Liver (tissue), 10 donors: ENCODE measurements at places on chromosomes 7 and 10. TPM values are rescaled to one million over a fixed set of nuclear protein-coding genes. Genes with fewer than 3 reads are reported as not detected.
A peak's percentile ranks its signal among the peaks of the same experiment; 100 is the strongest.

The CDC14C gene
- not detected for total RNA-seq

DNA sequence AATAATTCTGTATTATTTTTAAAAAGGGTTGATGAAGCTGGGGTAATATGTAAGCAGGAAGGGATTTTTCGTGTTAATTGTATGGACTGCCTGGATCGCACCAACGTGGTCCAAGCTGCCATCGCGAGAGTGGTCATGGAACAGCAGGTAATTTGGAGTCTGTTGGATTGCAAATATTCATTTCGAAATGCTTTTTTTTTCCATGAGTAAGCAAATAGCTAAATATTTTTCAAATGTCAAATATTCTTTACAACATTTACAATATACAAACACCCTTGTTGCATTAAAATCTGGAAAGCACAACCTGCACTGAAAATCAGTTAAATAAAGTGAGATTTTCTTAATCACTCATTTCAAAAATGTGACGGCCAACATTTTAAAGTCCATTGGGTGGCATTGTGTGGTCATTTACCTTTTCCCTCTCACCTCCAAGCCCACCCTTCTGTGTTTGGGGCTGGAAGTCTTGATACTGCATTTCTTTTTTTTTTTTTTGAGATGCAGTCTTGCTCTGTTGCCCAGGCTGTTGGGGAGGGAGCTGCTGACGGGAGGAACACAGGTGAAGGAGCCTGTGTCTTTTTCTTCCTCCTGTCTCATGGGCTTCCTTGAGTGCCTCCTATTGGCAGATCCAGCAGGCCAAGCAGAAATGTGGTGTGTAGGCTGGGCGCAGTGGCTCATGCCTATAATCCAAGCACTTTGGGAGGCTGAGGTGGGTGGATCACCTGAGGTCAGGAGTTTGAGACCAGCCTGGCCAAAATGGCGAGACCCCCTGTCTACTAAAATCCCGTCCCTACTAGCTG, 66.1 kb downstream of the MCMBP start:
- H3K27me3 ChIP-seq: no peaks in the 10 kb centered on the region
- H3K27ac ChIP-seq: no peak overlapping the region
- no peak for DNase-seq

DNA sequence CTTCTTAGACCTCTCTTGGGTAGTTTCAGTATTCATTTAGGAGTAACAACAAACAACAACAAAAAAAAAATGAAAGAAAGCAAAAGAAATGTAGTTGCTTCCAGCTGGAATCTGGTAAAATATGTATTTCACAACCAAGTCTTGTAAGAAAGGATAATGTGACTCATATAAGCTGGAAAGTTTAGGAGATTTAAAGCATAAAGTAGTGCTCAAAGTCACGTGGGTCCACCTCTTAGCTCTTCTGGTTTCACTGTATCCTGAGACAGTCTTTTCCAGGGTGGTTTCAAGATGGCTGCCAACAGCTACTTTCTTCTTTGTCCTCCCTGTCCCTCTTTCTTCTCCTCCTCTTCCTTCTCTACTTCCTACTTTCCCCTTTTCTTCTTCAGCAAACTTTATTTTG, 69.5 kb upstream of the CDK13 start:
- H3K36me3 ChIP-seq: no peaks in the 10 kb centered on the region
- no peak overlapping the region for H3K27ac ChIP-seq
- DNase-seq: no peak
- H3K4me1 ChIP-seq: no peaks in the 10 kb centered on the region

The OR13A1 gene
- under 0.01 TPM for total RNA-seq

The GNG11 gene
- total RNA-seq: 4.0 TPM

GRCh38 chr10:102195296-102195870, 30.7 kb upstream of the ELOVL3 start:
- no peaks in the 10 kb centered on the region for H3K36me3 ChIP-seq
- H3K4me3 ChIP-seq: no peak overlapping the region
- no peaks in the 10 kb centered on the region for H3K27me3 ChIP-seq
- no peak overlapping the region for H3K27ac ChIP-seq
- no peaks in the 10 kb centered on the region for H3K4me1 ChIP-seq

DNA sequence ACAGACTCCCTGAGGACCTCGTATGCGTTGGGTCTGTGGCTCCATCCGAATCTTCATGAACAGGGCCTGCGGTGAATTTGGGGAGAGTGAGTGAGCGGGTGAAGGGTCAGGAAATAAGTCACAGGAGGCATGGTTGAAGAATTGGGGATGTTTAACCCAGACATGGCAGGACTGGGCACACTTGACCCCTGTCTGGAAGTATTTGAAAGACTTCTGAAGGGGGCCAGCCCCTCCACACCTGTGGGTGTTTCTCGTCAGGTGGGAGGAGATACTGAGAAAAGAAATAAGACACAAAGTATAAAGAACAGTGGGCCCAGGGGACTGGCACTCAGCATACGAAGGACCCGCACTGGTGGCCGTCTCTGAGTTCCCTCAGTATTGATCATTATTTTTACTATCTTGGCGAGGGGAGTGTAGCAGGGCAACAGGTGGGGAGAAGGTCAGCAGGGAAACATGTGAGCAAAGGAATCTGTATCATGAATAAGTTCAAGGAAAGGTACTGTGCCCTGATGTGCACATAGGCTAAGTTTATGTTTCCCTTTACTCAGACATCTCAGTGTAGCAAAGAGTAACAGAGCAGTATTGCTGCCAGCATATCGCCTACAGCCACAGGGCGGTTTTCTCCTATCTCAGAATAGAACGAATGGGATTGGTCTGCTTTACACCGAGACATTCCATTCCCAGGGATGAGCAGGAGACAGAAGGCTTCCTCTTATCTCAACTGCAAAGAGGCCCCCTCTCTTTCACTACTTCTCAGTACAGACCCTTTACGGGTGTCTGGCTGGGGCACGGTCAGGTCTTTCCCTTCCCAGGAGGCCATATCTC, 38.2 kb upstream of the PFKFB3 start:
- peak overlapping the region; percentile 91 for H3K4me3 ChIP-seq
- peak overlapping the region; percentile 95 for H3K27ac ChIP-seq
- H3K27me3 ChIP-seq: no peaks in the 10 kb centered on the region
- no peaks in the 10 kb centered on the region for H3K36me3 ChIP-seq
- DNase-seq: peak; percentile 45
- H3K4me1 ChIP-seq: peaks cover 14% of the 10 kb centered on the region

The ANK3 gene
- total RNA-seq: 30.0 TPM

The ACTA2 gene
- total RNA-seq: 182 TPM

The KCNIP2 gene
- 0.98 TPM for total RNA-seq

GRCh38 chr10:21406595-21407193, 118.8 kb downstream of the SKIDA1 start:
- no peaks in the 10 kb centered on the region for H3K4me1 ChIP-seq
- no peaks in the 10 kb centered on the region for H3K27me3 ChIP-seq
- no peak overlapping the region for H3K4me3 ChIP-seq
- no peak overlapping the region for H3K27ac ChIP-seq
- no peak for DNase-seq
- no peaks in the 10 kb centered on the region for H3K36me3 ChIP-seq

- no peaks in the 10 kb centered on the region for H3K4me1 ChIP-seq
- no peaks in the 10 kb centered on the region for H3K27me3 ChIP-seq
- no peak overlapping the region for H3K4me3 ChIP-seq
- DNase-seq: no peak
- no peaks in the 10 kb centered on the region for H3K36me3 ChIP-seq
- no peak overlapping the region for H3K27ac ChIP-seq
Observed at GRCh38 chr10:113423981-113424721, 128.7 kb upstream of the HABP2 start.

The AOAH gene
- 7.2 TPM for total RNA-seq

The UROS gene
- 157 TPM for total RNA-seq

- H3K27ac ChIP-seq: no peak overlapping the region
- no peaks in the 10 kb centered on the region for H3K36me3 ChIP-seq
- H3K27me3 ChIP-seq: no peaks in the 10 kb centered on the region
- DNase-seq: peak; percentile 57
- H3K4me3 ChIP-seq: no peak overlapping the region
- peaks cover 7% of the 10 kb centered on the region for H3K4me1 ChIP-seq
Observed at GRCh38 chr7:73715648-73716317, 3.7 kb downstream of the STX1A start.

DNA sequence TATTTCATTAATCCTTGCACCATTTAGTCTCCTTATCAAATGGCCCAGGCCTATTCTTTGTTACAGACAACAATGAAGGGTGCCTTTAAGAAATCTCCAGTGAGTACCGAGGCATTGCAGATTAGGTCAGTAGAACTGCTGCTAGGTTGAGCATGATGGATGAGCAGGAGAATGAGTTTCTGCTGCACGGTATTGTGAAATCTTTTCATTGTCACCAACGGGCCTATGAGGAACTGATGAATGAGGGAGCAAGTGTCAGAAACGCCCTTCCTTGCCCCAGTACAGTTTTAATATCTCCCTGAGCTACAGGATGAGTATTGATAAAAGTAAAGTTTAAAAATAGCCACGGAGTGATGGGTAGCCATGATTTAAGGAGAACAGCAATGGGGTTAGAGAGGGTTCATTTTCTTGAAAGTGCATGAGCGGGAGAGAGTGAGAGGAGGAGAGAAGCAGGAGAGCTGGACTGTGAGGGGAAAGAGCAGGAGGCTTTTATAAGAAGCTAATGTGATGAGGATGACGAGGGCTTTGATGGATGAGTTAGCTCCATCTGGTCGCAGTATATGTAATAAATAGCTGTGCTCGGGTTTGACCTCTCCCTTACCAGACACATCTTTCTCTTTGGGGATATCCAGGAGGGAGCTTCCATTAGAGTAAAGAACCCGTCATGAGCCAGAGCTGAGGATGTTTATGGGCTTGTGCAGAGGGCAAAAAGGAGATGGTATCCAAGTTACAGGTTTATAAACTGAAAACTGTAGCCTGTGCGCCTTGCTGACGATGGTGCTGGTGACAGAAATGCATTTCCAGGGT, 526.1 kb downstream of the LRMDA start:
- no peak for DNase-seq
- H3K4me3 ChIP-seq: no peak overlapping the region
- H3K27ac ChIP-seq: no peak overlapping the region
- H3K27me3 ChIP-seq: no peaks in the 10 kb centered on the region

DNA sequence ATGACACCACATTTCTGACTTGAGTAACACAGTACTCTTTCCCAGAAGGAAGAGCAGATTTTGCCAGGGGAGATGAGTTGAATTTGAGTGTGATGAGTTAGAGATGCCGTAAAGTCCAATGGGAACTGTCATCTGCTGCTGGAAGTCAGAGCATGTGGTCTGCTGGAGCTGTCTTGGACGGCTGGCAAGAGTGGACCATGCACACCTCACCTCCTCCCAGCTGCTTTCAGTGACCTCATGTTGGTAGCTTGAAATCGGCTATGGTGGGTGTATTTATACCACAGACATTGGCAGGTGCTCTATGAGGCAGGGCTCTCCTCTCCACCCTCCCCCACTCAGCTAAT, 82.3 kb downstream of the COL13A1 start:
- no peak overlapping the region for H3K4me3 ChIP-seq
- DNase-seq: no peak
- peaks cover 5% of the 10 kb centered on the region for H3K4me1 ChIP-seq
- no peaks in the 10 kb centered on the region for H3K27me3 ChIP-seq
- H3K27ac ChIP-seq: no peak overlapping the region
- no peaks in the 10 kb centered on the region for H3K36me3 ChIP-seq

DNA sequence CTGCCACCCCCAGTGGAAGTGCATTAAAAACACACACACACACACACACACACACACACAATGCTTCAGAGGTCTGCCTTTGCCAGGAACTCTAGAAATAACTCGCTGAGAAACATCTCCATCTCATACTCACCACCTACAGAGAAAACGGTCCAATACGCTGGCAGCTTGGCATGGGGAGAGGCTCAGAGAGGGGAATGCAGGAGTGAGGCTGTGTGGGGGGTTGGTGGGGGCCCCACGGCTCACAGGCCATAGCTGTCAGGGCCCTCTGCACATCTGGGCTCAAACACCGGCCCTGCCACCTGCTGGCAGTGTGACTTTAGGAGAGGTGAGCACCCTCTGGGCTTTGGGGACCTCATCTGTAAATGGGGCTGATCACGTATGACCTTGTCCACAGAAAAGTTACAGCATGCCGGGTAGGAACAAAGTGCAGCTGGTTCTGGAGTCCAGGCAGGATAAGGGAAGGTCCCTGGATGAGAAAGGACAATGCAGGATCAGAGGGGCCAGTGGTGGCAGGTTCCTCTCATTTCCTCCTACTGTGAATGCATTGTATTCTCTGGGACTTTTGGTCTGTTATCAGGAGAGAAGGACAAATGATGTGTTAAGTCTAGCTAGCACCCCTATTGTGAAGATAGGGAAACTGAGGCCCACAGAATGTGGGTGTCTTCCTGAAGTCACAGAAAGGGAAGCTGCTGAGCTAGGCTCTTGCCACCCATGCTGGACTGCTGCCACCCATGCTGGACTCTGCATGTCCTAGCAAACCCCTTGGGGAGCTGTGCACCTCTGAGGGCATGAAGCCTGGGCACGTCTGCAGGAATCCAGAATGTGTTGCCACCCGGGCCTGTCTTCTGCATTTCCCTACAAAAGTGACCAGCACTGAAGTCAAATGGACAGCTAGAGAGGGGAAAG, 404.6 kb downstream of the RPS24 start:
- no peak overlapping the region for H3K4me3 ChIP-seq
- no peak for DNase-seq
- no peaks in the 10 kb centered on the region for H3K27me3 ChIP-seq
- no peak overlapping the region for H3K27ac ChIP-seq
- no peaks in the 10 kb centered on the region for H3K36me3 ChIP-seq

GRCh38 chr7:101140746-101141382, 13.4 kb upstream of the AP1S1 start:
- no peak for DNase-seq
- no peaks in the 10 kb centered on the region for H3K27me3 ChIP-seq
- H3K4me1 ChIP-seq: peaks cover 12% of the 10 kb centered on the region

GRCh38 chr10:79454259-79454658, 8.8 kb upstream of the ZCCHC24 start:
- no peaks in the 10 kb centered on the region for H3K36me3 ChIP-seq
- H3K27ac ChIP-seq: no peak overlapping the region
- no peak for DNase-seq
- H3K27me3 ChIP-seq: no peaks in the 10 kb centered on the region
- H3K4me3 ChIP-seq: no peak overlapping the region

DNA sequence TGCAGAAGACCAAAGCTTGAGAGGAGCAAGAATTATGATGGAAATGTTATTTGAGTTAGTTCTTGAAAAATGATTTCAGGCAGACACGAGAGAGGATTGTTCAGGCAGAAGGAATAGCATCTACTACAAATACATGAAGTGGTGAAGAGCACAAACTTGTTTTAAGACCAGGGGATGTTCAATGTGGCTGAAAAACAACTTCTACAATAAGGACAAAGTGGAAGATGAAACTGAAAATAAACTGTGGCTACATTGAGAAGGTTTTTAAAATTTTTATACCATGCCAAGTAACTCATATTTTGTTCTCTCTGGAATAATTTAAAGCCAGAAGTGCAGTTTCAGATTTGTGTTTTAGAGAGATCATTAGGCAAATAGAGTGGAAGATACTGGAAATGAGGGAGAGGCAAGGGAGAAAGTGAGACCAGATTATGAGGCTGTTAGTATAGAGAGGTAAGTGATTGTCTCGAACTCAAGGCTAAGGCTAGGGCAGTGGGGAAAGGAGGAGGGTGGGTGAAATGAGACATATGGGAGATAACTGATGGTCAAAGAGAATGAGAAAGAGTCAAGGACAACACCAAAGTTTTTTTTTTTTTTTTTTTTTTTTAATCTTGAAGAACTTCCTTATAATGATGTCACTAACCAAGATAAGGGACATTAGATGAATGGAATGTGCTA, 115.4 kb downstream of the MDFIC start:
- H3K27ac ChIP-seq: no peak overlapping the region
- no peaks in the 10 kb centered on the region for H3K36me3 ChIP-seq
- no peak overlapping the region for H3K4me3 ChIP-seq
